ENCODE measurements at places on chromosomes 4 and X.
A peak's percentile ranks its signal among the peaks of the same experiment; 100 is the strongest.

DNA sequence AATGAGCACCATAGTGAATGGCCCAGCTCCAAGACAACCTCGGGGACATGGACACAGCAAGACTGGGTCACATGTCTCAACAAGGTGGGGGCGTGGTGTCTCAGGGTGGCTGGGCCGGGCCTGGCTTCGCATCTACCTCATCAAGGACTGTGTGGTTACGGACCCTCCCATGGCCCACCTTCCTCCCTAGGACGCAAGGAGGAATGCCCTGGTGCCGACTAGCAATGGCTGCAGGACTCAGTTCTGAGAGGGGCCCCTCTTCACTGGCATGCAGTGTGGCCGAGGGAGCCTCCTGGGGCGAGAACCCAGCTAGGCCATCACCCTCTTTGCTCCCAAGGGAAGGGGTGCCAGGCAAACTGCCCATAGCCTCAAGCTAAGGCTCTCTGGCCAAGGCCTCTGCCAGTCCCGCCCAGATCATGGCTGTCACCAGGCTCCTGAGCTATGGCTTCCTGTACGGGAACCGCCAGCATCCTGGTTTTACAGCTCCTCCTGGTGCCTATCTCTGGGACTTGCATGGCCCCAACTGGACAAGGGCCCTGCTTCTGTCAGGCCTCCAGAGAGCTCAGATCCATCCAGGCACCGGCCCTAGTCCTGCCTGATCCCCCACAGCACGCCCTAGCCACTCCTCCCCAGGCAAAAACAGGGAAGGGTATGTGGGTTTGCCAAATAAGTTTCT is 218.0 kb upstream of the AGTR2 start:
- no peak for DNase-seq

GRCh38 chrX:134752981-134753717 is 94.9 kb upstream of the PLAC1 start:
- DNase-seq = no peak

GRCh38 chrX:112642349-112642748 is 37.4 kb downstream of the LHFPL1 start:
- DNase-seq = peak; percentile 85

- DNase-seq = peak; percentile 63
Observed at GRCh38 chr4:42995343-42995944, 102.9 kb downstream of the GRXCR1 start.

DNA sequence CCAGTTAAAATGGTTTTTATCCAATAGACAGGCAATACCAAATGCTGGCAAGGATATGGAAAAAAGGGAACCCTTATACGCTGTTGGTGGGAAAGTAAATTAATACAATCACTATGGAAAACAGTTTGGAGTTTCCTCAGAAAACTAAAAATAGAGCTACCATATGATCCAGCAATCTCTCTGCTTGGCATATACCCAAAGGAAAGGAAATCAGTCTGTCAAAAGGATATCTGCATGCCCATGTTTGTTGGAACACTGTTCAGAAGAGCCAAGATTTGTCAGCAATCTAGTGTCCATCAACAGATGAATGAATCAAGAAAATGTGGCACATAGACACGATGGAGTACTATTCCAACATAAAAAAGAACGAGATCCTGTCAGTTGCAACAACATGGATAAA is 91.0 kb upstream of the SH3RF1 start:
- no peak for DNase-seq

- DNase-seq = no peak
Observed at GRCh38 chr4:3314706-3315260, 22.0 kb downstream of the RGS12 start.

Measured in eye (tissue), 1 donor.